ENCODE measurements at places on chromosomes 5 and 9. TPM values are rescaled to one million over a fixed set of nuclear protein-coding genes. Genes with fewer than 3 reads are reported as not detected.

Gene DMRT3
- not detected for total RNA-seq

Gene GHR
- 1.6 TPM for total RNA-seq

Gene LHX3
- total RNA-seq, result not detected

Gene PFN3
- total RNA-seq, result 0.82 TPM

Gene FOXE1
- total RNA-seq, result not detected

Gene NINJ1
- 2.9 TPM for total RNA-seq

Gene TMEM215
- 0.82 TPM for total RNA-seq

Gene SNAPC4
- 5.7 TPM for total RNA-seq

Gene LRRC70
- 3.7 TPM for total RNA-seq

Gene RNF38
- total RNA-seq, result 38.7 TPM

Gene UQCRQ
- total RNA-seq, result 75.8 TPM

Gene HAVCR2
- 7.3 TPM for total RNA-seq

Gene PCDHGB7
- 10.6 TPM for total RNA-seq

Gene OR4F3
- not detected for total RNA-seq

Gene DIPK1B
- 26.9 TPM for total RNA-seq

Gene PTPN3
- total RNA-seq, result 3.3 TPM

Gene CTXN3
- 13.9 TPM for total RNA-seq

Gene LRRC14B
- total RNA-seq, result 1.2 TPM

Gene KIAA0825
- total RNA-seq, result 41.2 TPM

Gene ODF2
- total RNA-seq, result 17.1 TPM

Gene KCNIP1
- 15.5 TPM for total RNA-seq

Measured in frontal cortex (tissue), 4 donors.